ENCODE measurements at places on chromosomes 3 and 15. TPM values are rescaled to one million over a fixed set of nuclear protein-coding genes. Genes with fewer than 3 reads are reported as not detected.

- no peak for DNase-seq
These were observed 1.8 kb upstream of the STT3B start for GRCh38 chr3:31530960-31531335.

GRCh38 chr3:7565574-7565973, 704.7 kb downstream of the GRM7 start:
- DNase-seq: no peak

GRCh38 chr15:101657968-101658784, 6.0 kb upstream of the TM2D3 start:
- DNase-seq: no peak

GRCh38 chr15:68776477-68777270, 44.0 kb downstream of the ANP32A start:
- DNase-seq: no peak

Gene DAPK2
- 7.4 TPM for total RNA-seq
